Temporal lobe (tissue), 4 donors: ENCODE measurements at places on chromosomes 7 and 10. TPM values are rescaled to one million over a fixed set of nuclear protein-coding genes. Genes with fewer than 3 reads are reported as not detected.

Gene HYAL4
- not detected for total RNA-seq

Gene TMEM130
- total RNA-seq = 8.9 TPM

Gene AKR1C4
- not detected for total RNA-seq

Gene CRHR2
- total RNA-seq = 0.98 TPM

Gene HOXA4
- total RNA-seq = not detected

Gene MMP21
- 0.25 TPM for total RNA-seq

Gene SPDYE9
- total RNA-seq = 0.49 TPM

Gene TMEM168
- total RNA-seq = 23.4 TPM

Gene PRRT4
- 3.7 TPM for total RNA-seq

Gene SEPTIN14
- total RNA-seq = under 0.01 TPM

Gene ADAM12
- 6.1 TPM for total RNA-seq

Gene SEMA3C
- total RNA-seq = 327 TPM

Gene SPDYE2
- total RNA-seq = not detected

Gene ANKRD22
- total RNA-seq = not detected

Gene SPDYE16
- total RNA-seq = 0.25 TPM

Gene SPACDR
- 0.25 TPM for total RNA-seq
